Stimulated activated CD4-positive, alpha-beta T cell treated with anti-CD3 and anti-CD28 coated beads, TNF-alpha, amount 100 ng/mL, for 1 hour (primary cell): ENCODE measurements at places on chromosomes 3 and 15.

- no peak for DNase-seq
Observed at GRCh38 chr15:39144613-39145499, 436.0 kb upstream of the THBS1 start.

GRCh38 chr15:62975515-62975914 is 67.0 kb upstream of the TPM1 start:
- DNase-seq, result no peak

- no peak for DNase-seq
Observed at GRCh38 chr3:154955907-154956533, 124.1 kb upstream of the MME start.

DNA sequence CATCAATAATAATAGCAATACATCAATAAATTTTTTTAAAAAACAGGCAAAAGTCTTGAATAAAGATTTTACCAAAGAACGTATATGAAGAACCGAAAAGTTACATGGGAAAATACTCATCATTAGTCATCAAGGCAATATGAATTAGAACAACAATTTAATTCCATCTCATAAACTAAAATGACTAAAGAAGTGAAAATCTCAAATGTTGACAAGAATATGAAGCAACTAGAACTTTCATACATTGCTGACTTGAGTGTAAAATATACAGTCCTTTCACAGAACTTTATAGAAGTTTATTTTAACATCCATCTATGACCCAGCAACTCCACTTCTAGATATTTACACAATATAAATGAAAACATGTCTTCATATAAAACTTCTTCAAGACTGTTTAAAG is 35.3 kb upstream of the ABHD10 start:
- no peak for DNase-seq

DNA sequence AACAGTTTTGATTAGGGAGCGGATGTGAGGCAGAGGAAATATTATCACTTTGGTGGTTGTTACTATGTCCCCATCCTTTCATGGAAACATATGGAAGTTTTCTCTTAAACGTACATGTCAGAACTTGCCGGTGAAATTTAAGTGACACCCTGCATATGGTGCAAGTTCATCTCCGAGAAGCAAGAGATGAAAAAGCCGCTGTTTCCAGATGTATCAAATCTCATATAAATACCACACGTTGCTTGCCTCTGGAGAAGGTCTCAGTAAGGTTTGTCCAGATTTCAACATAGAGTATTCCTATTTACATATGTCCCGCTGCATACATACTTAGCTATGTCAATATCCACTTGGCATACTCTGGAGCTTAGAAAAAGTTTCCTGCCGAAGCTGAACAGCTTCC is 172.2 kb upstream of the ICE2 start:
- DNase-seq, result no peak

DNA sequence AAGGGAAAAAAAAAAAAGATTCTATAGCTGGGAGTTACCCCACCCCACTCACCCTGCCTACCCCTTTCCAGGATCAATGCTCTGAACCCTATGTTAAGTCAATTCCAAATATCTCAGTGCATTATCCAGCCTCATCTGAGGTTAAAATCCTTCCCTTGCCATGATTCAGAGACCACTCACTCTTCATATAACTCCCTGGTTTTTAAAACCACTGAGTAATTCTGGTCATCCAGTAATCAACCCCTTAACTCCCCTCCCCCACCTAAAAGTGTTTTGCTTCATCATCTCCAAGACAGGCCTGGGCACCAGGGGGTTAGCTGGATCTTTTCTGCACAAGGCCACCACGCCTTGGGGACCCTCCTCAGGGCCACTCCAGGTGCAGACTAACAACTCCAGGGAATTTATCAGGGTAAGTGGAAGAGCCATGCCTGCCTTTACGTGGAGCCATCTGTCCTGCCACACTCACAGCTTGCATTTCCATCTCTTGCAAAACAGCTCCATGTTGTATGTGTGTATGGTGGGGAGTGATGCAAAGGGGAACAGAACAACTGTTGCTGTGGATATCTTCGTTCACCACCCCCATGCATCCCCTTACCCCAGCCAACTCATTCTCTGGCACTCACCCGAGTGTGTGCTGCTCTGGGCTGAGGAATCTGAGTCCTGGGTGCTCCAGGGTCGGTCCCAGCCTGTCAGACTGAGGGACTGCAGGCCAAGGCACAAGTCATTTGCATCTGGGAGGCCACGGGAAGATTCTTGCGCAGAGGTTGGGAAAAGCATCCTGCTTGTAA is 30.7 kb upstream of the RPS17 start:
- no peak for DNase-seq

GRCh38 chr3:183590442-183590841 is 34.9 kb upstream of the KLHL6 start:
- DNase-seq, result no peak

DNA sequence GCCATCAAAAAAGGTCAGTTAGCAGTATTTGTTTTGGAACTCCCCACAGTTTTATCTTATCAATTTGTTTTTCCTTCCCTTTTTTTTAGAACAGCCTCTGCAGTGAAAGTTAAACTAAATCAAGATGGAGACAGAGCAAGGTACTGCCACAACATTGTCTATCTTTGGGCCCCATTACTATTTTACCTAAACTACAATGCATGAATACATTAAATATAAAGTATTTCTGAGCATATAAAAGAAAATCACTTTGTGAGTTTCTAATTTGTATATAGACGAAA is 139.5 kb downstream of the MEIS2 start:
- DNase-seq, result no peak

DNA sequence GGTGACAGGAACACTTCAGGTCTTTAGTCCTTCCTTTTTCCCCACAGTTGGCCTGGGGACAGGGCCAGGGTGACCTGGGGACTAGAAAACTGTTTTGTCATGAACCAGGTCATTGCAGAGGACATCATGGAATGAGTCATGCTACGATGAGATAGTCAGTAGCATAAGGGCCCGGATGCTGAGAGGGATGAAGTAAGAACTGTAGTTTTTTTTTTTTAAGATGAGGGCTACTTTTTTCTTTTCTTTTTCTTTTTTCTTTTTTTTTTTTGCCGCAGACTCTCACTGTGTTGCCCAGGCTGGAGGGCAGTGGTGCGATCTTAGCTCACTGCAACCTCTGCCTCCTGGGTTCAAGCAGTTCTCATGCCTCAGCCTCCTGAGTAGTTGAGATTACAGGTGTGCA is 8.0 kb downstream of the MAP2K5 start:
- no peak for DNase-seq

DNA sequence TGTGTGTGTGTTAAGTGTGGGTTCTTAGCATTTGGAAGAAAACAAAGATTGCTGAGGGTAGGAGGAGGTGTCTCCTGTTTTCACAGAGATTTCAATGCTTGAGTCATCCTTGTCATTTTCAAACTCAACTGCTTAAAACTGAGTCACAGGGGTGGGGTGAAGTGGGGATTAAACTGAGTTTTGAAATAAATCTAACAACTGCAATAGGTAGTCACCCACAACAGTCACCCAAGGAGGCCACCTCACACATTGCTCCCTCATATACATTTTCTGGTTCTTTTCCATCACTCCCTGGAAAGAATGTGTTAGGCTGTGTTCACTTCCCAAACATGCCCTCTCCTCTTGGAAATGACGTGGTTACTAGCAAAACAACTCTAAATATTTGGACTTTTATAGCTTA is 187.7 kb upstream of the CMC1 start:
- no peak for DNase-seq

DNA sequence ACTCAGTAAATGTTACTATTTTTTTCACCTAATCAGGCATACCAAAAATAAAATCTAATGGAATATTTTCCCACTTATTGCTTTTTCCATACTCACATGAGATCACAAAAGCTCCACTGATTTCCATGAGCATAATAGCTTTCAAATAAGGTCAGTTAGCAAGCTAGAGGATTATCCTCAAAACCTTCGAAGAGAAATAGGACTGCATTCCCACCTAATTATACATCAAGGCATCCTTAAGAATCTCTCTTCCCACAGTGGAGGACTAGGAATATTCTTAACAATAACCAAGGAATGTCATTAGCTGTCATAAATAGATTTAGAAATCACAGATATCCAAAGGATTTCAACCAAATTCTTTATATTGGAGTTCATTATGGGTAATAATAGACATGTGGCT is 127.9 kb upstream of the STT3B start:
- DNase-seq, result no peak

DNA sequence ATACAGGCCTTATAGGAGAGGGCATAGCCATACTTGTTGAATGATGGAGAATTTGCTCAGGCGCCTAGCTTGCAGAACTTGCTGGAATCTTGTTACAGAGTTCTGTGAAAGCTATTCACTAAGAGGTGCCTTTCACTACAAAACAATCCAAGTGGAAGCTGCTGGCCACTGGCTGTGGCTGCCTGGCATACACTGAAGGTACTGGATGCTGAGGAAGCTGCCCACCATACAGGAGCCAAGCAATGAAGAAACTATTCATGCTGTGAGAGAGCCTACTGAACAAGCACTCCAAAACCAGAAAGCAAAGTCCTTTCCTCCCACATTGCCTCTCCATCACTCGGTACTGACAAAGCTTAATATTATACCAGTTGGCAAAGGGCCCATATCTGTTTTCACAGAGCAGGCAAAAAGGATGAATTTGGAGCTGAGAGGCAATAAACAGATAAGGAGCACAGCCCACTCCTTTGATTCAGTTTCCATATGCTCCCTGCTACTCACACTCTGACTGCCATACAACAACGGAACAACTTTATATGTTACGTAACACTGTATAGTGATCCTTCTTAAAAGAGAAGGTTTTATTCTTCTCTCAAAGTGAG is 192.6 kb upstream of the ALCAM start:
- DNase-seq, result no peak
